ENCODE measurements at places on chromosomes 2 and 18.

DNA sequence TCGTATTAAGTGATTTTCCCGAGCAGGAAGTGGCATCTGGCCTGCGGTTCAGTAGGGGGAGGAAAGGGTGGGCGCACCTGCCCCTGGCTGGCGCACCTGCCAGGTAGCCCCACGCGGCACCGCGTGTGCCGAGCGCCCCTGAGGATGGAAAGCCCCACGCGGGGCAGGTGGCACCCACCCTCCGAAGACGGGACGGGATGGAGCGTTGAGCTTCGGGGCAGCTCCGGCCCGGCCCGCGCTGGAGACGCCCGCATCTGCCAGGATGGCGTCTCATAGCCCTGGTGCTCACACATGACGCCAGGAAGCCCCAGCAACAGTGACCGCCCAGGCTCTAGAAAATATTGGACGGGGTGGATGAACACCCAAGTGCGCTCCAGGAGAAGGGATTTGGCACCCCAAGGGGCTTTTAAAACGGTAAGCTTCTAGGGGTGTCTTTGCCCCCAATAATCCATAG lies 2.5 kb upstream of the NFATC1 start:
- no peaks in the 10 kb centered on the region for H3K36me3 ChIP-seq
- peak overlapping the region; percentile 56 for H3K4me3 ChIP-seq
- H3K27me3 ChIP-seq, result no peaks in the 10 kb centered on the region
- DNase-seq, result peak; percentile 57

DNA sequence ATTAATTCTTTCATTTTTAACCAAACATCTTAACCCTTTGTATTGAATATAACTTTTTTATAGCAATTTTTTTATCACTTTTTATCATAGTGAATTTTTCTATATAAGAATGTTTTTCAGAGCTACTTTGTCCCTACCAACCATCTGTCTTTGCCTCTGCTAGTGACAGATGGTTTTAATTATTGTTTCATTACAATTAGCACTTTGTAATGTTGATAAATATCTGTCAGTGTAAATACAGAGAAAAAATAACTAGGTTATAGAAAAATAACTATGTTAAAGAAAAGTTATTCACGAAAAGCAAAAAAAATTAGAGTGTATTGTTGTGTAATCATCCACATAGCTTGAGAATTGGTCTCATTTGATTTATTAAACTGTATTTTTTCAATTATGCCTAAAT lies 91.0 kb upstream of the CDH19 start:
- no peak overlapping the region for H3K4me3 ChIP-seq
- no peak overlapping the region for H3K27ac ChIP-seq
- no peaks in the 10 kb centered on the region for H3K4me1 ChIP-seq
- H3K27me3 ChIP-seq, result no peaks in the 10 kb centered on the region

DNA sequence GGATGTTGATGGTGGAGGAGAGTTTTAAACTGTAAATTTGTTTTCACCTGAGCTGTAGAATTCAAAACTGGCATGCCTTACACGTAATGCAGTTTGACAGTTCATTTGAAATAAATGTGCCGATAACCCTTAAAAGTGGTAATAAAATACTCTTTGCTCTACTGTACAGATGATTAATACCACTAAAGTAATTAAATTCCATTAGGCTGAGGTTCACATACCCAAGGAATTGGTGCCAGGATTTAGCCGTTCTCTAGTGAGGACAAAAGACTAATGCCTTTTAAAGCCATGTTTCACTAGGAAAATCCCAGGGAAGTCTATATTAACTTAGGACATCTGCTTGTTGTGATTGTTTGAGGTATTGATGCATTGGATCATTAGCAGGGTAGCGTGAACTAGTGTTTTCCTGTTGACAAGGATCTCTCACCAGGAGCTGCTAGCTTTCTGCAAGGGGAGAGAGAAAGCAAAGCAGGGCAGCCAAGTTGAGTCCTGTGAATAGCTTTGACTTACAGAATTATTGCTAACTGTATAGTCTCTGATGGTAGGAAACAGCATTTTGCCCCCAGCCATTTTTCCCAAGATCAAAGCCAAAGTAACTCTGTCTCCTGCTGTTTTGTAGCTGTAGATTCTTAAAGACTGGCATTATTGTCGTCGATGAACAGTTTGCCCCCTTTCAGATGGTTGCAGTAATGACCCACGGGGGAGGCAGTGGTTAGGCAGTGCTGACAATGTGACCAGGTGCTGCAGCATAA lies 280.9 kb upstream of the FANCL start:
- H3K4me3 ChIP-seq, result no peak overlapping the region
- no peaks in the 10 kb centered on the region for H3K27me3 ChIP-seq
- H3K36me3 ChIP-seq, result no peaks in the 10 kb centered on the region
- no peak for DNase-seq

- H3K36me3 ChIP-seq, result no peaks in the 10 kb centered on the region
- H3K27ac ChIP-seq, result no peak overlapping the region
- H3K27me3 ChIP-seq, result no peaks in the 10 kb centered on the region
Observed at GRCh38 chr2:147250652-147251356, 594.0 kb upstream of the ACVR2A start.

DNA sequence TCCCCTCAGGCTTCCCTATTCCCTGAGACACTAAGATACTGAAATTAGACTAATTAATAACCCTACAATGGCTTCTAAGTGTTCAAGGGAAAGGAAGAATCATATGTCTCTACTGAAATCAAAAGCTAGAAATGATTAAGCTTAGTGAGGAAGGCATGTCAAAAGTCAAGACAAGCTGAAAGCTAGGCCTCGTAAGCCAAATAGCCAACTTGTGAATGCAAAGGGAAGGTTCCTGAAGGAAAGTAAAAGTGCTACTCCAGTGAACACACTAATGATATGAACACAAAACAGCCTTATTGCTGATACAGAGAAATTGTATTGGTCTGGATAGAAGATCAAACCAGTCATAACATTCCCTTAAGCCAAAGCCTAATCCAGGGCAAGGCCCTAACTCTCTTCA lies 10.0 kb downstream of the ZC3H8 start:
- no peaks in the 10 kb centered on the region for H3K4me1 ChIP-seq
- H3K36me3 ChIP-seq, result no peaks in the 10 kb centered on the region
- H3K4me3 ChIP-seq, result no peak overlapping the region
- no peak overlapping the region for H3K27ac ChIP-seq
- DNase-seq, result no peak
- H3K27me3 ChIP-seq, result no peaks in the 10 kb centered on the region

GRCh38 chr18:77648411-77648810 lies 398.8 kb downstream of the GALR1 start:
- H3K36me3 ChIP-seq, result no peaks in the 10 kb centered on the region
- no peaks in the 10 kb centered on the region for H3K4me1 ChIP-seq
- no peak overlapping the region for H3K27ac ChIP-seq
- H3K4me3 ChIP-seq, result no peak overlapping the region
- DNase-seq, result no peak

DNA sequence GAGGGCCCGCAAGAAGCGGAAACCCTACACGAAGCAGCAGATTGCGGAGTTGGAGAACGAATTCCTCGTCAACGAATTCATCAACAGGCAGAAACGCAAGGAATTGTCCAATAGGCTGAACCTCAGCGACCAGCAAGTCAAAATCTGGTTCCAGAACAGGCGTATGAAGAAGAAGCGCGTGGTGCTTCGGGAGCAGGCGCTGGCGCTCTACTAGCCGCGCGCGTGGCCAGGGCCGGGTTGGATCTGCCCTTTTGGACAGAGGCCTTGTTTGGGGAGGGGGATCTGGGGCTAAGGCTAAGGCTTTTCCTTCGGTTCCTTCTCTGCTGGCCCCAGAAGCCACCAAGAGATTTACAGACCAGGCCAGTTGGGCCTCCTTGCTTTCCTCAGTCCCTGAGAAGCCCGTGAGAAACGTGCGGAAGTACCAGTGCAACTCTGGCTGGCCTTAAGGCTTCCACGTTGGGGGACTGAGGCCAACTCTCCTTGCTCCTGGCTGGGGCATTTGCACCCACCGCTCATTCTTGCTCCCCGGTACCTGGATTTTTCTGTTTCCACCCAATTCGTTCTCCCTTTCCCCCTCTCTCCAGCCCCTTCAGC lies 1.0 kb downstream of the HOXD12 start:
- H3K4me1 ChIP-seq, result no peaks in the 10 kb centered on the region
- H3K4me3 ChIP-seq, result no peak overlapping the region
- H3K27me3 ChIP-seq, result peaks cover 6% of the 10 kb centered on the region
- H3K27ac ChIP-seq, result no peak overlapping the region

- H3K27ac ChIP-seq, result no peak overlapping the region
- no peak overlapping the region for H3K4me3 ChIP-seq
- DNase-seq, result no peak
- H3K27me3 ChIP-seq, result no peaks in the 10 kb centered on the region
Observed at GRCh38 chr2:99694331-99694730, 204.5 kb upstream of the REV1 start.

- H3K4me3 ChIP-seq, result no peak overlapping the region
- H3K27ac ChIP-seq, result no peak overlapping the region
- no peaks in the 10 kb centered on the region for H3K36me3 ChIP-seq
- peaks cover 4% of the 10 kb centered on the region for H3K4me1 ChIP-seq
- H3K27me3 ChIP-seq, result no peaks in the 10 kb centered on the region
Observed at GRCh38 chr2:3282056-3282998, 95.3 kb downstream of the EIPR1 start.

DNA sequence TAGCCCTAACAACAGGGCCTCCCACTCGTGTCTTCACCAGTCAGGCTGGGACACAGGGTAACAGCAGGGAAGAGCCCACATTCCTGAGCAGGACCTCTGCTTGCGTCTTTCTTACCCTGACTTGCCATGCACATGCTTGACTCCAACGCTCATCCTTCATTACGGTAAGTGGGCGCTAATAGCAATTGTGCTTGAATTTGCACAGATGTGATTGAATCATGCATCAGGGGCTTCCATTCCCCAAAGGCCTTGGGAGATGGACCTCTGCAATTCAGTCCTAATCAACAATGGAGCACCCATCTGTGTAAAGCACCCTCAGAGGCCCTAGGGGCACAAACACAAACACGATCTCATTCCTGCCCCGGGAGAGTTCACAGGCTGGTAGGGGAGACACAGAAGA lies 13.5 kb downstream of the TEX51 start:
- H3K4me1 ChIP-seq, result no peaks in the 10 kb centered on the region
- no peaks in the 10 kb centered on the region for H3K36me3 ChIP-seq
- no peak overlapping the region for H3K4me3 ChIP-seq

GRCh38 chr2:220228310-220229006 lies 601.0 kb downstream of the SLC4A3 start:
- no peaks in the 10 kb centered on the region for H3K4me1 ChIP-seq
- H3K36me3 ChIP-seq, result no peaks in the 10 kb centered on the region
- DNase-seq, result no peak
- no peak overlapping the region for H3K27ac ChIP-seq
- H3K4me3 ChIP-seq, result no peak overlapping the region

- no peaks in the 10 kb centered on the region for H3K4me1 ChIP-seq
- peaks cover 6% of the 10 kb centered on the region for H3K27me3 ChIP-seq
- H3K4me3 ChIP-seq, result no peak overlapping the region
- H3K36me3 ChIP-seq, result no peaks in the 10 kb centered on the region
- no peak for DNase-seq
Observed at GRCh38 chr18:5196253-5197031, 615 bp downstream of the AKAIN1 start.

- H3K36me3 ChIP-seq, result no peaks in the 10 kb centered on the region
- DNase-seq, result no peak
- H3K4me1 ChIP-seq, result peaks cover 11% of the 10 kb centered on the region
- H3K4me3 ChIP-seq, result no peak overlapping the region
- peak overlapping the region; percentile 81 for H3K27ac ChIP-seq
Observed at GRCh38 chr2:239003624-239004273, 155.9 kb downstream of the TWIST2 start.

DNA sequence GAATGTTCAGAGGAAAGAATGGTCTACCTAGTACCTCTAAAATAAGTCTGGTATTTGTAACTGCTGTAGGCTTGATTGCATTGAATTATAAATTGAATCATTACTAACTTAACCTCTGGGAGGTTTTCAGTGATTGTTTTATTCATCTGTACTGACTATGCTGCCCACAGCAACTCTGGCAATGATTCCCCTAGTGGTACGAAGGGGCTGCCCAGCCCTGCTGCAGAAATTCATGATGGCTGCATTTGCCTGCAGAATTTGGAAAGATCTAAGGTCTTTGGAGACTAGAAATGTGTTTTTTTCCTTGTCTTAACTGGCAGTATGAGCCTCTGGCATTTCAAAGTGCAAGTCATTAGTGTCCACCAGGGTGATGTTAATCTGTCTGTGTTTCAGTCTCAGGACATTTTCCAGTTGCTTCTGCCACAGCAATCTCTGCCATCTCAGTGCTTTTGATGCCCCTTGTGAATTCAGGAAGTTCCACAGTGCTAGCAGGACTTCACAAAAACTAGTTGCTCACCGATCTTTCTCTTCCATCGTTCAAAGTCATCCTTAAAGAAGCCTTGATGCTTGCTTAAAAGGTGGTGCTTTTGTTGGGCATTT lies 13.4 kb upstream of the LRPPRC start:
- H3K27ac ChIP-seq, result no peak overlapping the region
- H3K27me3 ChIP-seq, result no peaks in the 10 kb centered on the region
- DNase-seq, result no peak

DNA sequence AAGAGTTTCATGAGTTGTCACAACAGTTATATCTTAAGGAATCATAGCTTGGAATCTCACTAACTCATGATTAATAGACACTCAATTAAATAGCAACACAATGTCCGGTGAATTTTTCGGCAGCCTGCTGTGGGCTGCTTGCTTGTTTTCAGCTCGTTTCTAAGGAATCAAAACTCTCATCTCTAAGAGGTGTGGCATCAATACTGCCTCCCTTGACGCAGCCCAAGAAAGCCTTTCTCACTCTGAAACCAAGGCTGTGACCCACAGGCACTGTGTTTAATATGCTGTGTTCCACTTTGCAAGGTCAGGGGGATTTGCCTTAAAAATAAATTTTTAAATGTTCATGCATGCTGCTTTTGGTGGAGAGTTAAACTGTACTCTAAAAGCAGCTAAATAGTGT lies 5.4 kb downstream of the DCC start:
- H3K27ac ChIP-seq, result no peak overlapping the region
- peaks cover 2% of the 10 kb centered on the region for H3K4me1 ChIP-seq
- DNase-seq, result no peak
- no peak overlapping the region for H3K4me3 ChIP-seq
- no peaks in the 10 kb centered on the region for H3K36me3 ChIP-seq
- no peaks in the 10 kb centered on the region for H3K27me3 ChIP-seq

GRCh38 chr18:9741406-9741792 lies 33.3 kb downstream of the RAB31 start:
- H3K4me1 ChIP-seq, result peaks cover 13% of the 10 kb centered on the region
- no peak overlapping the region for H3K4me3 ChIP-seq
- H3K36me3 ChIP-seq, result no peaks in the 10 kb centered on the region
- no peak for DNase-seq
- H3K27ac ChIP-seq, result no peak overlapping the region

DNA sequence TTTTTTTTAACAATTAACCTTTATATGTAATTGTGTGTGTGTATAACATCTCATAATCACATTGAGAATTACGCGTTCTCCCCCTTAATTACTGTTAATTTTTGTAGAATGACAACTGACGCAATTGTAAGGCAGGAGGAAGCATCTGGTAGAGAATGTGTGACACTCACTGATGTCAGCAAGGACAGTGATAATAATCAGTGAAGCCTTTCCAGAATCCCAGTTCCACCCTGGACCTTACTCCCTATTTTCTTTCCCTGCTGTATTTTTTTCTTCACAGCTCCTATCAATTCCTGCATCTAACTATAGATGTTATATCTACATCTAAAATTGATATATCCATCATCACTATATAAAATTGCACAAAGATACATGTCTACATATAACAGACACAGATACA lies 16.1 kb upstream of the STRN start:
- no peaks in the 10 kb centered on the region for H3K36me3 ChIP-seq
- no peaks in the 10 kb centered on the region for H3K4me1 ChIP-seq
- H3K4me3 ChIP-seq, result no peak overlapping the region
- no peak for DNase-seq

- DNase-seq, result no peak
- no peaks in the 10 kb centered on the region for H3K4me1 ChIP-seq
- peaks cover 3% of the 10 kb centered on the region for H3K36me3 ChIP-seq
- H3K4me3 ChIP-seq, result no peak overlapping the region
- H3K27me3 ChIP-seq, result no peaks in the 10 kb centered on the region
- H3K27ac ChIP-seq, result no peak overlapping the region
Observed at GRCh38 chr2:24824071-24824588, 30.9 kb downstream of the CENPO start.

All from ovary (tissue), 10 donors.